ENCODE measurements at places on chromosomes 5 and 9.

DNA sequence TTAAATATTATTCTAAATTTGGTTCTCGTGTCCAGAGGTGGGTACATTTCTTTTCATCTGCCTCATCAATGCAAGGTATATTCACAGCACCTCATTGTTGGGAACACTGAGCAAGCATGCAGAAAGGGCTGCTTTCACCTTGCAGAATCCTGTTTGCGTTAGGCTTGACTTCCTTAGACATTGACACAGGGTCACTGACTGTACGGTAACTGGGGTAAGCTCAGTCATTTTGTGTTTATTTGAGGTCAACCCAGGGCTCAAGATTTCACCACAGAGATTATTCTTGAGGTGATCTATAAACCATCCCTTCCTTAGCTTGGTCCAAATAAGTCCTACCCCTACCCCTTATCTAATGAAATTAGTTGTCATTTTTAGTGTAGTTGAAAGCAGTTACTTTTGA, 1.7 kb upstream of the PTPDC1 start:
- DNase-seq = no peak

DNA sequence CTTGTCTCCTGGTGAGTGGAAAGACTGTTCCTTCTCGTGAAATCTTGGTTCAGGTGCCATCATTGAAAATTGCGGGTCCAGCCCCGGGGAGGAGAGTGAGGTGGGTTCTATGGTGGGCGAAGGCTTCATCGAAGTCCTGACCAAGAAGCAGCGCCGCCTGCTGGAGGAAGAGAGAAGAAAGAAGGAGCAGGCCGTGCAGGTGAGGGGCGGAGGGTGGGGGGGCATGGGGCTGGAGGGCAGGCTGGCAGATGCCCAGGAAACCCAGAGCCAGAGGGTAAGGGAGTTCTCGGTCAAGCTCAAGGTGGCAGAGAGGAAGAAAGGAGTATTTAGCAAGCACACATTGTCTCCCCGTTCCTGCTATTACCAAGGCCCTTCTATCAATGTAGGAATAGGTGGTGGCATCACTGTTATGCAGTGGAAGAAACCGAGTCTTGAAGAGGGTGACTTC, 24.3 kb upstream of the POMT1 start:
- DNase-seq = no peak

DNA sequence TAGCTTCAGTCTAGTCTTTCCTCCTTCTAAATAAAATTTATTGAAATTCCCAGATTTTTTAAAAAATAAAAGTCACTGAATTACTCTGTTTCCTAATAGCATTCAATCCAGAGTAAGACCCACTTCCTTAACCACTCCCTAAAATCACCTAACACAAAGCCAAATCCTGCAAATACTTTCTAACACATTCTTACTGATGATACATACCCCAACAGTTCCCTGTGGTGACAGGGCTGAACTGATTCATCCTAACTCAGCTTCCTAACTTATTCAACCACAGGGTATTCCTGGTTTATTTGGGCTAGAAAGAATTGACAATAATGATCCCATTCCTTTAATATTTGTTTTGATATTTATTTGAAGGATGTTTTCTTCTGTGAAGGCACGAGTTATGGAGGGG, 40.7 kb upstream of the ZNF300 start:
- no peak for DNase-seq

DNA sequence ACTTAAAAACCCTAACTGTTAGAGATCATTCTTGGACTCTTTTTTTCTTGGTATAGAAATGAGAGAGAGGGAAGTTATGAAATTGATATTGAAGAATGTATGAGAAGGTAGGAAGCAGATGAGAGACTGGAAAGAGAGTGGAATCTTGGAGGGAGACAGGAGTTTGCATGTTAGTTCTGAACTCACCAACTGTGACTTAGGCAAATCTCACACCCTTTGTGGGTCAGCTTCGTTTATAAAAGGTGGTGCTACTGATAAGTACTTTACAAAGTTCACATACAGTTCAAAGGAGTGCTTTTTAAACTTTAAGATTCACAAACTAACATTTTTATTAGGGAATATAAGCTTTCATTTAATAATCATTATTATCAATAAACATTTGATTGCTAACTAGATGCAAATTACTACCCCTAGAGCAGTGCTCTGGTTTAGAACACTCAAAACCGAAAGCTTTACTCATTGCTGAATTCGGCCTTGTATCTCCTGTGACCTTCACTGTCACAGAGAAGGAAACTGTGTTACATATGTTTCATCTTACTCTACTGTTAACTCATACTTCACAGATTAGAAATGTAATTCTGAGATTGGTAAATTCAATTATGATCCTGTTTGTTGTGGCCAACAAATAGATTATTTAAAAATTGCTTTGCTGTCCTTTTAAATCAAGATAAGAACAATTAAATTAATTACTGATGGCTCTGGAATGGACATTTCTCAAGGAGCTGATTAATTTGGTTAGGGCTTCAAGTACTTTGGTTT, 143.2 kb downstream of the RMI1 start:
- DNase-seq = no peak

DNA sequence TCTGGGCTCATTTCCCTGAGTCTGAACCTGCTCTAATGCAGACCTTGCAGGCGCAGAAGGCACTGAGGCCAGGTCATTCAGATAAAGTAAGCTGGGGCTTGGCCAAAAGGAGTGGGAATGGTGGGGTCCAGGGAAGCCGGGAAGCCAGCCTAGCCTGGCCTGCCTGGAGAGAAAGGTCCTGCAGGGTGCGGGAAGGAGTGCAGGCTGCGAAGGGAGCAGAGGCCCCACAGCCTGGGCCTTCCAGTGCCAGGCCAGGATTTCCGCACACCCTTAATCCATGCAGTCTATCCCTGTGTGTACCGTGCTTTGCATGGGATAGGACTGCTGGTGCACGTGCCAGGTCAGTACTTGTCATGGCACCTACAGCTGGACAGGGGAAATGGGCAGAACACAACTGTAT, 3.6 kb upstream of the STING1 start:
- DNase-seq = no peak

DNA sequence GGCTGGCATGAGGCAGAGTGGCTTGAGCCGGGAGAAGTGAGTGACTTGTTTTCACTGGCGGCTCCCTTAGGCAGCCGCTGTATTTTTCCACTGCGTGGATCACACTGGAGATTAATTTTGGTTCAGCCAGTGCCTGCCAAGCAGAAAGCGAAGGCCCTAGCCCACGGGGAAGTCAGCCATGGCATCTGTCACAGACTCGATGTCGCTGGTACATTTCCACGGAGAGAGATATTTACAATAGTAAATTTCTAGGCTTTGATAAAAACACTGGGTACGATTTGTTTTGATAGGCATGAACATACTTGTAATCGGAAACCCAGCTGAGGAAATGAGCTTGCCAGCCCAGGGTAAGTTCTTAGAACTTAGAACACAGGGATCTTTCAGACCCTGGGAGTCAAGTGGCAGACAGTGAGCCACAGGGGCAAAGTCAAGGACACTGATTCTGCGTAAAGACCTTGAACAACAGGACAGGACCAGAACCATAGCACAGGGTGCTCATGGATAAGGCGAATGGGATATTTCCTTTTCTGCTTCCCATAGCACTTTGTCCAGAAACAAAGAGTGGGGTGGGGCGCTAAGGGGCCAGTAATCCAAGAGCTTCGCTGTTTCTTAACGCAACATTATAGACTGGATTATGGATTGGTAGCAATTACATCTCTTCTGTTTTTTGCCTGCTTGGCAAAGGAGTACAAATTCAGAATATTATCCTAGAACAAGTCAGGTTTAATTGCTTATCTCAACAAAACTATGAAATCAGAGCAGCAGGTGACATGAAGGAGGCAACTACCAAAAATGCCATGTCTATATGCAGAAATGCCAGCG, 4.5 kb downstream of the DUSP1 start:
- DNase-seq = peak; percentile 87

- DNase-seq = no peak
These were observed 16.5 kb upstream of the TNFAIP8 start for GRCh38 chr5:119339344-119339743.

- DNase-seq = no peak
These were observed 45.3 kb upstream of the SIL1 start for GRCh38 chr5:139243425-139243970.

DNA sequence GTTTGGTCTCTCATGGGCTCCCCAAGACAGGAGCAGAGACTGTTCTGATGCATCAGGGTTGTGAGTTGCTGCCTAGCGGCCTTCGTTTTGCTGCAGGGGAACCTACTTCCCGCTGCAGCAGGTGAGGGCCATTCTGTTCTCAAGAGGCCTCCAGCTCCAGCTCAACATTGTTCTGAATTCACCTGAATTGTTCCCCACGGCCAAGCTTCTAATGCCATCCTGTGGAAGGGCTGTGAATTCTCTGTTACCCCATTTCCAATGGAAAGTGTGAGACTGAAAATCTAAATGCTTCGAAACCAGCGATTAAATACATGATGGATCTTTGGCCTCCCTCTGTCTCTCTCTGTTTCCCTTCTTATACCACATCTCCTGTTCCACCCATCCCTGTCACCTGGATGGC, 349.1 kb upstream of the DAP start:
- DNase-seq = no peak

- no peak for DNase-seq
These were observed 49.8 kb downstream of the ROR2 start for GRCh38 chr9:91900055-91900796.

- peak; percentile 60 for DNase-seq
These were observed 58.7 kb downstream of the NXNL2 start for GRCh38 chr9:88593537-88594185.

- DNase-seq = no peak
These were observed 4.6 kb downstream of the TEX53 start for GRCh38 chr9:114652776-114653555.

GRCh38 chr5:158543539-158544387, 556.0 kb downstream of the EBF1 start:
- peak; percentile 73 for DNase-seq

GRCh38 chr9:33123407-33124031, 43.6 kb downstream of the B4GALT1 start:
- no peak for DNase-seq

Measured in astrocyte of the cerebellum (primary cell).